ENCODE measurements at places on chromosomes 7 and 10. TPM values are rescaled to one million over a fixed set of nuclear protein-coding genes. Genes with fewer than 3 reads are reported as not detected.
A peak's percentile ranks its signal among the peaks of the same experiment; 100 is the strongest.

Gene WIPF3
- total RNA-seq: not detected

Gene EPDR1
- 58.1 TPM for total RNA-seq

DNA sequence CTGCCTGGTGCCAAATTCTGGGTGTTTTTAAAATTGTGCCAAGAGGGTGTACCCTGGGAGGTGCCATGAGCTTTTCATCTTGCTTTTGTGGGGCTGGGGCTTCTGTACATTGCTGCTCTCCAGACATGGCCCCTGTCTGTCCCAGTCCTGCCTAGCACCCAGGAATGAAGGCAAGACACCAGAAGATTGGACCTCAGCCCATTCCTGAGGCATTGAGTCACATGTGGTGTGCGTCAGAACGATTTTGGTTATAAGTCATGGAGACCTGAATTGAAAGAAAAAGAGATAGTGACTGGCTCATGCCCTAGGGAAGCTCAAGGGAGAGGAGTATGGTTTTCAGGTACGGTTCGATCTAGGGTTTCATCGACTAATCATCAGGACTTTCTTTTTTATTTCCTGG lies 493.2 kb downstream of the TYW1 start:
- no peak for DNase-seq

DNA sequence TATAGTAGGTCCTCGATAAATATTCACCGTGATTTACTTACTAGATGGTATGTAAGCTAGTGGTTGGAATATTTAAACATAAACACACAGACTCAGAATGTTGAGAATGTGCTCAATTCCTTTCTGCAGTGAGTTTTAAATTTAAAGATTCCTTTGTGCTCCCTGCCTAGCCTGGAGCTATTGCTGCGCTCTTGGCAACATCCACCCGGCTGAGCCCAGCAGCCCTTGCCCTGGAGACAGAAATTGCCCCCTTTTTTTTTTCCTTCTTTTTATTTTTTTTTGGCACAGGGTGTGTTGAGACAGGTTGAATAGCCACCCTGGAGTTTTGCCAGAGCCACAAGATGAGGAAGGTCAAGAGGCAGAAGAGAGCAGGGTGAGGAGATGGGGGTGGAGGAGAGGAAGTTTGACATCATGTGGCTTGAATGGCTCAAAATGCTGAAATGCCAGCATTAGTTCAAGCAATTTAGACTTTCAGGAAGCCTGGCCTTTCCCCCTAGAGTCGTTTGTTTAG lies 180.8 kb downstream of the PRKCQ start:
- DNase-seq: peak; percentile 76

Gene AQP1
- not detected for total RNA-seq

- DNase-seq: peak; percentile 52
Observed at GRCh38 chr7:137169282-137169698, 174.2 kb downstream of the PTN start.

DNA sequence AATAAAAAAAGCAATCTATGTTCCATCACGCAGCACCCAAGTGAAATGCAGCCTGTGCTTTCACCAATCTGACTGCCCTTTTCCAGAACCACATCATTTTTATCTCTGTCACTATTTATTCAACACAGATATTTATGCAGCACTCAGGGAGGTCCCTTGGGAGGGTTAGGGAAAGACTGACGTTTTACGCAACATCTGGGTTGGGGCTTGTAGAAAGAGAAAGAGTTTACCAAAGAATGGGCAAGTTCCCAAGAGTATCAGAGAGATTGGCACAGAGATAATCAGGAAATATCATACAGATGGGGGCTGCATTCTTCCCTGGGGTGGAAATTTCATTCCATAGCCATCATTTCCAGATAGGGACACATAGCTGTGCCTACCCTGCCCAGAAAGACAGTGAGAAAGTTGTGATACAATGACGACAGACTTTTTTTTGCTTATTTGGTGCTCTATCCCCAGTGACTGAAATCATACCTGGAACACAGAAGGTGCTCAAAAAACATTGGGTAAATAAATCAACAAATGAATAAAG lies 474.2 kb downstream of the CALN1 start:
- peak; percentile 24 for DNase-seq

DNA sequence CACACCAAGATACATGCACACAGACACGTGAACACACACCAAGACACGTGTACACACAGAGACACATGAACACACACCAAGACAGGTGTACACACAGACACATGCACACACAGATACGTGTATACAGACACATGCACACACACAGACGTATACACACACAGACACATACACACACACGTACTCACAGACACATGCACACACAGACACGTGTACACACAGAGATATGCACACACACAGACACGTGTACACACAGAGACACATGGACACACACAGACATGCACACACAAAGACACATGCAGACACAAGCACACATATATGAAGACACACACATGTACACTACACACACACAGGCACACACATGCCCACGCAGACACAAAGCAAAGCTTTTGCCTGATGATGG lies 134.6 kb downstream of the TCERG1L start:
- DNase-seq: no peak

DNA sequence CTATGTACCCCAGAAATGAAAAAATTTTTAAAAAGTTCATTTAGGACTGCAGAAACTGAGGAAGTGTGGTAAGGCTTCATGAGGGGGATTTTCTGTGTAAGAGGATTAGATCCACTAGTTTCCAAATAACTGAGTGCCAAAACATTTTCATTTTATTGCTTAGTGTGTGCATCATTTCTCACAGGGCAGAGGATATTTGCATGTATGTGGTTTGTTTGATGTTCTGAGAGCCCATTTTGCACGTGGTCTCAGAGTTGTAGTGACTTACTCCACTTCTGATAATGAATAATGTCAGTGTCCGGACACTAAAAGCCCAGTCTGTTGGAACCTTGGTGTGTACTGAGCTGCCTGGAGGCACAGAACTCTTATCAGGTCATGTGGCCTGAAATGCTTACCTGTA lies 299.9 kb downstream of the AUTS2 start:
- no peak for DNase-seq

Gene TEX47
- not detected for total RNA-seq
